ENCODE measurements at places on chromosomes 1 and 21.

DNA sequence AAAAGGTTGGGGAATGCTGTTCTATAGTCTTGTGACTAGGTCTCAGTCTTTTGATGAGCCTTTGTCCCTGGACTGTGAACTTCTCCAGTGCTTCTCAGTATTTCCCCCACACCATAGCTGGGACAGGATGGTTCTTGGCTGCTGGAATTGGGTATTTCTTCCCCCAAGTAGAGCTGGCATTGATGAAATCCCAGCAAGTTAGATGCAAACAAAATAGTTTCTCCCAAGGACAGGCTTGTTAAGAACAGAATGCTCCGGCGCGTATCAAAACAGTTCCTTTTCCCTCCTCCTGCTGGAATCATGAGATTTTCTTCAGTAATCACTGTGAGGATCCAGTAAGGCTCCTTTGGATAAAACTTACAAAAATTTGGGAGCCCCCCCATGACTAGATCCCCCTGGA, 162.6 kb downstream of the PIK3R3 start:
- DNase-seq: no peak

DNA sequence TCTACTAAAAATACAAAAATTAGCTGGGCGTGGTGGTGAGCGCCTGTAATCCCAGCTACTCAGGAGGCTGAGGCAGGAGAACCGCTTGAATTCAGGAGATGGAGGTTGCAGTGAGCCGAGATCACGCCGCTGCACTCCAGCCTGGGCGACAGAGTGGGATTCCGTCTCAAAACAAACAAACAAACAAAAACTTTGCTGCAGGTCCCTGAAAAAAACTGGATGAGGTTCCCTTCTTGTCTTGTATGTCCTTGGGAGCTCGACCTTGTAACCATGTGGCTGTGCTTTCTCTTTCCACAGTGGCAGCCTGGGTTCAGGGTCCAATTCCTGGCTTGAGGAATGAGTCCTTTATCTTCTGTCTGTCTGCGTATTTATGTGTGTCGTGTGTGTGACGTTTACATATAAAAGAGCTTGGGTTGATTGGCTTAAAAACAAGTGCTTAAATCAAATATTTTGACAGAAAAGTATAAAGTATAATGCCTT, 18.0 kb upstream of the COX20 start:
- no peak for DNase-seq

- DNase-seq: no peak
Observed at GRCh38 chr1:212656730-212657129, 42.9 kb downstream of the BATF3 start.

DNA sequence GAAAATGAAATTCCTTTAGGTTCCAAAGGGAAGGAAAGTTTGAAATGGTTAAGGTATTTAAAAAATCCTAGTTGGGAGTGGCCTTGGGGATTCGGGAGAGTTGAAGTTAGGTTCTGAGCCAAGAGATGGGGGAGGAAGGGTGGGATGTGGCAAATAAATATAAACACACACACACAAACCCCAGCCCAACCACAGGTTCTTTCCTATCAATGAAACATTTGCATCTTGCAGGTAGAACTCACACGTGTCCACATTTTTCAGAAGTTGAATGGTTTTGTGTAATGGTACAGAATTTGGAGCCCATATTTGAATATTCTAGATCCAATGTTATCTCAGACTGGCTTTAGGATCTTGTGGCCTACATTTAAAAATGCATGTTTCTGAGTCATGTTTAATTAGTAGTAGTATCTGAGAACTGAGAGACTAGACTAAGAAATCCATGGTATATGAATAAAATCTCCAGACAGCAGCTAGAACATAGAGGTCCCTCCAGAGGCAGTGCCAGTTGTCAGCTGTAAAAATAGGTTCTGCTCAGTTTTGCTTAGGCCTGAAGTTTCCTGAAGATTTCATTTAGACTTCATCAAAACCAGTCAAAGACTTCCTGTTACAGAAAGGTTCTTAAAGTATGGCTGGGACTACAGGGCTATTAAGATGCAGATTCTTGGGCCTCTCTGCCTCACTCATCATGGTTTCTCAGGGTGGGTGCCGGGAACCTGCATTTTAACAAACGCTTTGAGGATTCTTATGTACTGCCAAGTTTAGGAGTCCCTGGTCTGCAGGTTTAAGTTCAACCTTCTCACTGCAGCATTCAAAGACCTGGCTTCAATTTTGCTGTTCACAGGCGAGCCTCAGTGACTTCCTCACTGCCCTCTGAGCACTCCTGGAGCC, 21.3 kb downstream of the RUNX1 start:
- no peak for DNase-seq

DNA sequence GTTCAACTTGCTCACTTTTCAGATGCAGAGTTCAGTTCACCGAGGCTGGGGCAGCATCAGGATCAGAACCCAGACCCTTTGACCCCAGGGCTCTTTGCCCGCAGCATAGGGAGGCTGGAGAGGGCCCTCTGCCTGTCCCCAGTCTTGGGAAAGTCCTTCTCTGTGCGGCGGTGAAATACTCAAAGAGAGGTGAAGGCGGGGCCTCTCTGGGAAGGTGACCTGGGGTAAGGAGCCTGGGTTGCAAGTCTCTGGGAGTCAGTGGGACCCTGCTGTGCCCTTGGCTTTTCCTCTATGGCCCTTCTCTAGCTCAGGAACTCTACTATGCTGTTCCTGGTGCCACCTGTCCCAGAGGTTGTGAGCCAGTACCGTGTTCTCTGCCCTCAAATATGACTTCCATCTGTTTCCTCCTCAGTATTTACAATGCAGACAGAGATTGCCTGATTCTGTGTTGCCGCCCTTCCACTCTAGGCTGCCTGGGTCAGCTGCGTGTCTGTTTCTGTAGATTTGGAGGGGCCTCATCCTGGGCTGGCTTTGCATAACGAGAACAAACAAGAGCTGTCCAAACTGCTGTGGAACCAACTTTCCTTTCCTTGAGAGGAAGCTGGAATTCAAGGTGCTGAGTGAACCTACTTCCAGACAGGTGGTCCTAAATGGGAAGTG, 18.7 kb upstream of the ZBTB21 start:
- DNase-seq: no peak

DNA sequence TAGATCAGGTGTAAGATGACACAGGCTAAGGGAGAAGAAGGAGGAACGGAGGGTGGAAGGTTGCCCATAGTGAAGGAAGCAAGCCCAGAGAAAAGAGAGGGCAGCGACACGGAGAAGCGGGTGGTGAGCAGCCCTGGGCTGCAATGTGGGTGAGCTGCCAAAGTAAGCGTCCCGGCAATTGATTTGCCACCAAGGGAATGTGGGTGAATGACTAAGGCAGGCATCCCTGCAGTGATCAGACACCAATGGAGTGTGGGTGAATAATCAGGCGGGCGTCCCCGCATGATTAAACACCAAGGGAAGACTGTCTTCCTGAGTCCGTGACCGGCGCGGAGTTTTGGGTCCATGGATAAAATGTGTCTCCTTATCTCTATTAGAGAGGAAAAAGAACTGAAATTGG, 79.6 kb downstream of the UCHL5 start:
- DNase-seq: no peak

DNA sequence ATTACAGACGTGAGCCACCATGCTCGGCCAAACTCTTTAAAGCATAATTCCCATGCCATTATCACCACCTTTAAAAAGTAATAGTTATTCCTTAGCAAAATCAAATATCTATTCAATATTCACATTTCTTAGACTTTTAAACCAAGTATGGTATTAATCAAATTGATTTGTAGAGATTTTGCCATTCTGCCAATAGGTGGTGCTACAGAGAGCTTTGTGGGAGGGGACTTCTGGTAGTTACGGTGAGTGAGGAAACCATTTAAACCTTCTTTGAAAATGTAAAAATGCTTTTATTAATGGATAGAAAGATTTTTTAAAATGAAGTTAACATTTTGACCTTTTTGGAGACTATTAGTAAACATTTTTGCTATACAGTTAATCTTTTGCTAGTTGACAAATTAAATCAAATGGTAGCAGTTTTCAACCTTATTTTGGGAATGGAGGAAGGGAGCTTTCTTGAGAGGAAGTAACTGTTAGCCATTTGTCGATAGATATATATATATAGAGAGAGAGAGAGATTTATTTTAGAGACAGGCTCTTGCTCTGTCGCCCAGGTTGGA, 19.3 kb downstream of the IARS2 start:
- no peak for DNase-seq

- DNase-seq: no peak
Observed at GRCh38 chr1:31943546-31944184, 5.5 kb upstream of the PTP4A2 start.
